ENCODE measurements at places on chromosomes 7 and 10.

- DNase-seq = no peak
These were observed 245.0 kb downstream of the HDAC9 start for GRCh38 chr7:18740579-18740988.

DNA sequence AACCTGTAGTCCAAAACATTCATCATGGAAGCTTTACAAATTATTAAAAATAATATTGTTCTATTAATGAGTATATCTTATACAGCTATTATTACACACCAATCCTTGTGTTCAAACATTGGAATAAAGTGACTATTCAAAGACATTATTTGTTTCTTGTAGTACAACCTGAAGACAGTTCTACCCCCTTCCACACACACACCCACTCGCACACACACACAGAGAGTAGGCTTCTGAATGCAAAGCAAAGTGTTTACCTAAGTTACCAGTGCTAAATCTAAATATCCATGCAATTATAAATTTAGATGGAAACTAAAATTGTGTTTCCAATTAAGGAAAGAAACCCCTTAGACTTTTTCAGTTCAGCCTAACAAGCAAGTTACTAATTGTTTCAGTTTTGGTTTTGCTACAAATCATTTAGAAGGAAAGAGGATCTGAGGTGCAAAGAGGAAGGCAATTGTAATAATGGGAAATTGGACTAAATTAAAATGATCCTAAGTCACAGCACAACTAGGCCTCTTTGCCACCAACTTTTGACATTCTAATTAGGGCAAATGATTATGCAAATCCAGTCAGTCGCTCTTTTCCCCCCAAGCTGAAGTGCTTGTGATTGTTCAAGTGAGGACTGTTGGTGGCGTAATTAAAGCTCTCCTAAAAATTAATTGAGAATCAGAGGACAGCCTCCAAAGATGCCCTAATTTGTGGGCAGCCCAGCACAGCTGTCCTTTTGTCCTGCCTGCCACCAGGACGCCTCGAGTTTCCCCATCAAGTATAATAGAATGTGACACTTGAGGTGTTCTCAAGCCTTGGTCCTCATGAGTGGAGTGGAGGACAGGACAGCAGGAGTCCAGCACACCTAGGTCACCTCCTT is 19.9 kb upstream of the ATOH7 start:
- no peak for DNase-seq

DNA sequence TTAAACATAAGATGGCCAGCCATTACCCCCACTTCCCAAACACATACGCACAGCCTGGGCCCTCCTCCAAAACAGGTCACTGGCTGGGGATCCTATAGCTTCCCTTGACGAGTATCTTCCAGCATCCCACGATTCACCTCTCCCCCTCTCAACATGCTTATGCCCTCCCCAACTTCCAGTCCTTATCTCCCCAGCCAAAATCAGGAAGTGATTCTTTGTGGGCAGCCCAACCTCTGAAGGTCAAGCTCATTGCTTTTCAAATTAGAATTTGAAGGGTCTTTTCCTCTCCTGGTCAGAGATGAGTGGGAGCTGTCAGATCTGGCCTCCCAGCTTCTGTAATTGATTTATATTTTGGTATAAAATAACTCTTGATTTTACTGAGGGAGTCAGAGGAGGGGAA is 133.6 kb downstream of the ATXN7L1 start:
- DNase-seq = no peak

DNA sequence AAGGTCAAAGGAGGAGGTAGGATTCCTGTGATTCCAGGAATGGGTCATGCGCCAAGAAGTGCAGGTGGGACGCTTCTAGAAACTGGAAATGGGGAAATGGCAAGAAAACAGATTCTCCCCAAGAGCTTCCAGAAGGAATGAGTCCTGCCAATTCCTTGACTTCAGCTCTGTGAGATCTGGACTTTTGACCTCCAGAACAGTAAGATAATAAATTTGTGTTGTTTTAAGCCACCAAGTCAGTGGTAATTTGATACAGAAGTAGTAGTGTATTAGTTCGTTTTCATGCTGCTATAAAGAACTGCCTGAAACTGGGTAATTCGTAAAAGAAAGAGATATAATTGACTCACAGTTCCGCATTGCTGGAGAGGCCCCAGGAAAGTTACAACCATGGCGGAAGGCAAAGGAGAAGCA is 178.6 kb upstream of the GALNT17 start:
- DNase-seq = no peak

DNA sequence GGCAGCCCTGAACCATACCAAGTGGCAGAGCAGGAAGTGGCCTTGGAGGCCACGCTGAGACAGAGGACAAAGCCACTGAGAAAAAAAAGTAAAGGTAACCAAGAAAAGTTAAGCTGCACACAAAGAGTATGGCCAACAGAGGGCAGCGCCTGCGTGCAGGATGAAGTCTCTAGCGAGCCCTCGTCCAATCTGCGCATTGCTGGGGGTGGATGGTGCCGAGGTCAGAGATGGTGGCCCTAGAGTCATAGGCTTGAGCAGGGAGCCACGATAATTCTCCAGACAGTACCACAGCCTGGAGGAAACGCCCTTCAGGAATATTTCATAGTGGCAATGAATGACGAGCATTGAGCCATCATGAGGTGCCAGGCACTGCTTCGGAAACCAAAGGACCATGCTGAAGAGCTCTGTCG is 9.7 kb downstream of the ATP6V0E2 start:
- DNase-seq = peak; percentile 70

DNA sequence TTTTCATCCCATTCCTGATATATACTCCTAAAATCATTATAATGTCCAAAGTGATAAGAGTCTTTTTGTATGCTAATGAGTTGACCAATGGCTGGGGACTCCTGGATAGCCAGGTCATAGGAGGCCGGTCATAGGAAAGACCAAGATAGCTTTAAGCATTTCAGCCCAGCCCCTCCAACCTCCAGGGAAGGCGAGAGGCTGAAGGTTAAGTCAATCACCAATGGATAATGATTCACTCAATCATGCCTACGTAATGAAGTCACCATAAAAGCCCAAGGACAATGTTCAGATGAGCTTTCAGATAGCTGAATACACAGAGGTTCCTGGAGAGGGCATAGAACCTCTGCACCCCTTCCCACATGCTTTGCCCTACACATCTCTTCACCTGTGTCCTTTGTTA is 75.7 kb downstream of the VWDE start:
- DNase-seq = no peak

DNA sequence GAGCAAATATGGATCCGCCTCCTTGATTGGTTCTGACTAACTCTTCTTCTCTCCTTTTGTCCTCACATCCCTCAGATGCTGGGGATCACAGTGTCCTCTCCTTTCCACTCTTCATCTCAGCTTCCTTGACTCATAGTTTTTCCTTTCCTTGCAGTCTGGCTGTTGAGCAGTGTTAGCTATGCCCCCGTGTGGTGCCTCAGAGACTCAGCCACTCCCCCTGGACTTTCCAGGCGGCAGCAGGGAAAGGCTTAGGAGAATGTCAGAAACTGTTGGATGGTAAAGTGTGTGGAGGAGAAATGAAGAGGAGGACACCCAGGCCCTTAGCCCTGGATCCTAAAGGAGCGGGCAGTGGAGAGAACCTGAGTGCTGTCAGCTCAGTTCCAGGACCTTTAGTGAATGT is 267.5 kb downstream of the CELF2 start:
- DNase-seq = no peak

DNA sequence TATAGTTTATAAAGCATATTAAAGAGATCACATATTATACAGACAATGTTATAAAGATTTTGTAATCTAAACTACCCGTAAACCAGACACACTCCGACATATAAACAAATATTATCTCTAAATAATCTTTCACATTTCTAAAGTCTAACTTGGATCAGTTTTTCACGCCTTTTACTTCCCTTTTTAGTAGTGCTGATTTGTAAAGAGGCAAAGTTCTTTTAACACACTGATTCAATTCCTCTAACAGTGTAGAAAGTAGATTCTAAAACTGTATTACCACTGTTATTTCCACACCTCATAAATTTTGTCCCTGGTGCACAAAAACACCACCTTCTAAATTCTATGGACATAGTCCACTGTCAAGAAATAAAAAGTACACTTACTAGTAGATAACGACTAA is 230.9 kb downstream of the DOCK4 start:
- no peak for DNase-seq

GRCh38 chr10:24917493-24917892 is 34.9 kb downstream of the PRTFDC1 start:
- no peak for DNase-seq

DNA sequence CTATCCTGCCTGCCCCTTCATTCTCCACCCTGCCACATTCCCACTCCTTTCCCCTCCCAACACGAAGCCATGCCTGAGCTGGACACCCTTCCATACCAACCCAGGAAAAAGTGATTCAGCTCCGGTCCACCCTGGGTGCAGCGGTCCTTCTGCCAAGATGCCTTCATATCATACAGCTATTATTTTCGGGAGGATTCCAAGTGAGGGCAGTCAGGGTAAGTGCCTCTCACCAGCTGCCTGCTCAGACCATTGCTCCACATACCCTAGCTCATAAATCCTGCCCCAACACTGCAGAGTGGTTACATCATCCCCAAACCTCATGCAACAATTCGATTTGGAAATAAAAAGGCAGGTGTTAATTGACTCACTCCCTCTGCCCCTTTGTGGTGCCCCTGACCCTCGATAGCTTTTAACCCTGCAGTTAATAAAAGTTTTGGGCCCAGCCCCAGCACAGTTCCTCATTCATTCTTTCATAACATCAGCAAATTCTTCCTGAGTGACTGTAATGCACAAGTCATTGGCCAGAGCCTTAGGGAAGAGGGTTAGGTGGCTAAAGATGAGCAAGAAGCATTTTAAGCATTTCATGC is 42.6 kb downstream of the ZNF503 start:
- no peak for DNase-seq

DNA sequence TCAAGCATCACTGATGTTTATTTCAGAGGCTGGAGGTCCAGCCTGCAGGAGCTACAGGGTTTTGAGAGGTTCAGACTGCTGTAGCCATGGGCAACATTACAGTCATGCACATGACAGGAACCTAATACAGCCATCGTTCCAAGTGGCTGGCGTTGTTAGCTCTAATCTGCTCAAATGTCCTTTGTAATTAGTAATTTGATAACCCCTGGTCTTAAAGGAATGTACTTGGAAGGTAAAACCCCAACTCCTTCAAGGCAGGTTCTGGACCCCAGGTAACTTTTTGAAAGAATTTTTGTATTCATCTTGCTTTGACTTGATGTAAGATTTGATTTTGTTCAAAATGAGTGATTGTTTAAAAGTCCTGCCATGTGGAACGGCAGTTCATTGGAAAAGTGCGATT is 34.7 kb upstream of the FOXI2 start:
- DNase-seq = no peak

DNA sequence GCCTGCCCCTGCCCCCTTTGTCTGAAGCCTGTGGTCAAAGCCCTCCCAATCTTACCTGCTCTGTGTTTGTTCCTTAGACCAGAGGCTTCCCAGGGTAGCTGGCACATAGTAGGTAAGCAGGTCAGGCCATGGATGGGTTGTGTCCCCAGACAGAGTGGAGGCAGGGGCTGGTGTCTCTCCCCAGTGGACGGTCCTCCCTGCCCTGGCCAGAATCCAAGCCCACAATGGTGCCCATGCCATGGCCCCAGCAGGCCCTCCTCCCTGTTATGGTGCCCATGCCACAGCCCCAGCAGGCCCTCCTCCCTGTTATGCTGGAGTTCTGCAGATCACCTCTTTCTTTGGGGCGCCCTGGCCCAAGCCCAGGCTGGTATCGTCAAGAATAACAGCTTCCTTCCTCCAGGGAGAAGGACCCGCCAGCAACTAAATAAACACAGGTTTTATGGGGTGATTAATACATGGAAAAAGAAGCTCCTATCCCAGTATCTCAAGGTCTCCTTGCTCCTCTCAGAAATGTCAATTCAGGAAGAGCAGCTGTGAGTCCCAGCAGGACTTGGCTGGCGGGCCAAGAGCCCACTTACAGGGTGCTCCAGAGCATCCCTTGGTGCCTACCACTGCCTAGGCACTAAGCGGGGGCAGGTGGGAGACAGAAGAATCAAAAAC is 82.0 kb downstream of the NEURL1 start:
- DNase-seq = no peak

GRCh38 chr10:61271127-61271780 is 181.9 kb downstream of the TMEM26 start:
- DNase-seq = no peak

DNA sequence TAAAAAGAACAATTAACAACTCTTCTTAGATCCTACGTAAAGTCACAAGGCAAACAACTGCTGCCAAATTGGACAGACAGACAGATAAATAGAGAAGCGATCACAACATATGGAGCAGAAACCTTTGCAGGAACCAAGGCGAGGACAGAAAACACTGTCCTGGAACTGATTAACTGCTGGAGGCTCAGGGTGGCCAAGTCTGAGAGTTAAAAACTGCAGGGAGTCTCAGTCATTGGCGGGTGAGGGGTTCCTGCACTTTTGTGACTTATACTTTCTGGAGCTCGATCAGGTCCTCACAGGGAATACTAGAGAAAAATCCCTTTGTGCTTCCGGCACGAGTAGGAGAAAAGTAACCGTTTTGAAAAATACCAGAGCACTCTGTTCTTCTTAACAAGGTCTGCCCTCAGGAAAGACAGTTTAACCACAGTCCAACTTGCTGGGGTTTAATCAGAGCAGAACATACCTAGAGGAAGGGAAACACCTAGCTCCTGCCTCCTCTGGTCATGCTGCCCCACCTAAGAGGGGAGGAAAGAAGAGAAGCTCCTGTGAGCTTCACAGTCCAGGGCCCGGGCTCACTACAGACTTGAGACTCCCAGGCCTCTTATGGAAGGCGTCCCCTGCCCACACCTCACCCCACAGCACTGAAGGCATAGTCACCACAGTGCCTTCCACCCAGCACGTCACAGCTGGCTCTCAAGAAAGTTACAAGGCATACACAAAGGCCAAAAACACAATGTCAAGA is 74.9 kb downstream of the LARP4B start:
- DNase-seq = no peak

DNA sequence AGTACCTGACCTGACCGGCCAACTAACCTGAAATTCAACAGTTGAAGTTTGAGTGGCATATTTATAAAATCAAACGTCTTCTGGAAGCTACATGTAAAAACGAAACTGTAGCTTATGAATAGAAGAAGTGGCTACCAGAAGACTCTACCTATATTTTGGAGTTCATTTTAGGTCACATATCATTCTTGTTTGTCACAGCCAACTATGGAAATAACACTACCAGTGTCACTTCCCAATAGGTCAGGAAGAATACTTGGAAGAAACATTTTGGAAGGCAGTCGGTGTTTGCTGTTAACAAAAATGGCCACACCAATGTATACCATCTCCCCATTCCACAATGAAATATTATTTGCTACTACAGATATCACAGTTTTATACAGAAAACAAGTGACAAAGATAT is 12.6 kb downstream of the TWIST1 start:
- DNase-seq = no peak

GRCh38 chr7:68613897-68614296 is 984.4 kb upstream of the AUTS2 start:
- DNase-seq = no peak

- no peak for DNase-seq
These were observed 7.6 kb downstream of the PSMA2 start for GRCh38 chr7:42924223-42924838.

DNA sequence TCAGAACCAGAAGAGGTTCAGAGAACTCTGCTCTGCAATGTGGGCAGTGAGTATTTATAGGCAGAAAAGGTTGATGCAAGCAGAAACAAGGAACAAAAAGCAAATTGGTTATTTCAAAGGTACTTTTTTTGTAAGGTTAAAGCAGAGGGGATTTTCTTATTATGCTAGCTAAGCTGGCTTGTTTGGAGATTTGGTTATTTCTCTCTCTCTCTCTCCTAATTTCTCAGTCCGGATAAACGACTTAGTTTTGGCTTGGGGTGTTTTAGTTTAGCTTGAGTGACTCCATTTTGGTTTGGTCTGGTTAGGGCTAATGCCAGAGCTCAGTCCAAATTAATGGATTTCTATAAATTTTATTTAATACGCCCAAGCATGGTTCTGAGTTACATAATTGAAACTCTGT is 566.8 kb downstream of the SH2D4B start:
- no peak for DNase-seq
